CD4-positive, CD25-positive, alpha-beta regulatory T cell (primary cell): ENCODE measurements at places on chromosomes 2 and 18.

GRCh38 chr2:1750270-1750932, 6.1 kb upstream of the PXDN start:
- DNase-seq, result no peak

DNA sequence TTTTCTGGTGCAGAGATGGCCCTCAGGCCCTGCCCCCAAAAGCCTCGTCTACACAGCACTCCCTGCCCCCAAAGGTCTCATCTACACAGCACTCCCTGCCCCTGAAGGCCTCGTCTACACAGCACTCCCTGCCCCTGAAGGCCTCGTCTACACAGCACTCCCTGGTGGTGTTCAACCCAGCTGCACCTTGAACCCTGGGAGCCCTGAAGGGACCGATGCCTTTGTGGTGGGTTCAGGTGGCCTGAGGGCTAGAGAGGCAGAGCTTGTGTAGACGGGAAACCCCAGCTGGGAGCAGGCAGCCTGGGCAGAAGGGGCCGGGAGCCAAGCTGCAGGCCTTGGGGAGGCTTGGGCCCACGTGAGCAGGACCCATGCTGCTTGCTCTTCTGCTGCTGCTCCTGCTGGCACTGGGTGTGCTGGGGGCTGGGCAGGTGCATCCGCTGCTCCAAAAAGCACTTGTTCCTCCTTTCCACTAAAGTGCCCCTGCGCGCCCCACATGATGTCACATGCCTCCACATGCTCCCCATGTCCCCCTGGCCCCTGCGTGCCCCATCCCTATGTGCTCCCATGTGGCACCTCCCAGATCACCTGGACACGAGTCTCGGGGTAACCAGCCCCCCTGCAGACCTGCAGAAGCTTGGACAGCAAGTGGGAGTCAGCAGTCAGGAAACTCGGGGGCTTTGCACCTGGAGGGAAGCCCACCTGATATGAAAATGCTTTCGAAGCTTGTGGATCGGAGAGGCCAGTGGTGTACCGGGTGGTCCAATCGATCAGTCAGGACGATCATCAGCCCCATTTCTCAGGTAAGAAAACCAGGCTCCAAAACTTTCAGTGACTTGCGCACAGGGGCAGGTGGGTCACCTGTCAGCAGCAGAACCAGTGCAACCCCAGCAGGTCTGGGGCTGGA, 94.9 kb upstream of the CTDP1 start:
- DNase-seq, result no peak

- no peak for DNase-seq
Observed at GRCh38 chr18:51617167-51617566, 419.7 kb upstream of the MEX3C start.

DNA sequence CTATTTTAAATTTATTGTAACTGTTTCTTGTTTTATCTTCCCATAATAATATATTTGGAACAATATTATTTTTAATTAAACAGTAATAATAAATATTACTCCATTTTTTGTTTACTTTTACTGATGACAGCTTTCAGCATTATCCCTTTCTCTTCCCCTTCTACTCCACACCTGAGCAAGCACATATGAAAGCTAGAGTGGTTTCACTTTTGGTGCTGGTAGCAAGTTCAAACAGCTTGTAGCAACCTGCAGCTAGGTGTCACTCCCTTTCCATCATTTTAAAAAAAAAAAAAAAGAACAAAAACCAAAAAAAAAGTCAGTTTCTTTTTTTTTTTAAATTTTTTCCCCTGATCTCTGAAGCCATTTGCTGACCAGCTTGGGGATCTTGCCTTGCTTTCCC, 801.8 kb downstream of the CCDC85A start:
- no peak for DNase-seq

DNA sequence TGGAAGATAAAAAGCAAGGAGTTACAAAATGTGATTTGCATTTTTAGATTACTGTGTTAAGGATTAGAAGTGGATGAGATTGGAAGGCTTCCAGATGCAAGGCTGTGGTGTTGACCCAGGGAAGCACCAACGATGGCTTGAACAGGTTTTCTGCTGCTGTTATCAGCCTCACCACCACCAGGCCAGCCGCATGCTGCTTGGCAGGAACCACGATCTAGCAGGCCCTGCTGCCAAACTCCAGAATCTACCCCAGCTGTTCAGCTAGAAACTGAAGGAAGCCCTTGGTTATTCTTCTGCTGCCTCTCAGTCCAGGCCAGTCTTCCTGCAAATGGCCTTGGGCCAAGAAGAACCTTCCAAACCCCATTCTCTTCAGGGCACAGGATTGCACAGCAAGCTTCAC, 133.9 kb downstream of the MTCL1 start:
- DNase-seq, result no peak

DNA sequence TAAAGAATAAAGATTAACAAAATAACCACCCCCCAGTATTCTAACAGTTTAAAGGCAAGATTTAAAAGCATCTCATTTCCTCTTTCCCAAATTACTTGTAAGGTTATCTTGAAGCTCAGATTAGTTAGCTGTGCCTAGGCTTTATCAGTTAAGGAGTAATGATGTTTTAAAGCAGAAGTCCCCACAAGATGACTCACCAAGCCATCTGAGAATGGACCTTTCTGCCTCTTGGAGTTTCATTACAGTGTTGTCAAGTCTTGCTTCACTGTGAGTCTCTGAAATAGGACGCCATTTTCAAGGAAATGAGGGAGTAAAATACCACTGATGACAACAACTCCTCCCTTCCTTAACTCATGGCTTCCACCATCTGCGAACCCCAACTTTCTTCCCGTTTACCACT, 35.9 kb downstream of the ZNF385B start:
- no peak for DNase-seq

GRCh38 chr2:24734741-24735140, 58.5 kb downstream of the PTRHD1 start:
- no peak for DNase-seq

DNA sequence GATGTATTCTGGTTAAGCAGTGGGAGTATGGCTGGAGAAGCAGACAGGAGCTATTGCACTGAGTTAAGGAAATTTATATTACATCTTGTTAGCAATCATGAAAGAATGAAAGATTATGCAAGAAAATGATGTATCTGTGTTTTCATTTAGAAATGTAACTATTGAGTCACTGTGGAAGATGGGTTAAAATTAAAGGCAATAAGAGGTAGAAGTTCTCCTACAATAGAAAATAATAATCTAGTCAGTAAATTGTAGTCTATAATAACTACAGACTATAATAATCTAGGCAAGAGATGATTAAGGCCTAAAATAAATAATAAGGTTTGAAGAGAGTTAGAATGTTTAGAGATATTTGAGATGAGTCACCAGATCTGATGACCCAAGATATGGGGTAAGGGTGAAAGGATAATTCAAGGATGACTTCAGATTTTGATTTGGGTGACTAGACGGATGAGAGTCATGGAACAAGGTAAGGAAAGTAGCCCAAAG, 371.9 kb upstream of the KCNH7 start:
- no peak for DNase-seq

GRCh38 chr2:224925810-224926100, 116.5 kb downstream of the DOCK10 start:
- DNase-seq, result peak; percentile 45

DNA sequence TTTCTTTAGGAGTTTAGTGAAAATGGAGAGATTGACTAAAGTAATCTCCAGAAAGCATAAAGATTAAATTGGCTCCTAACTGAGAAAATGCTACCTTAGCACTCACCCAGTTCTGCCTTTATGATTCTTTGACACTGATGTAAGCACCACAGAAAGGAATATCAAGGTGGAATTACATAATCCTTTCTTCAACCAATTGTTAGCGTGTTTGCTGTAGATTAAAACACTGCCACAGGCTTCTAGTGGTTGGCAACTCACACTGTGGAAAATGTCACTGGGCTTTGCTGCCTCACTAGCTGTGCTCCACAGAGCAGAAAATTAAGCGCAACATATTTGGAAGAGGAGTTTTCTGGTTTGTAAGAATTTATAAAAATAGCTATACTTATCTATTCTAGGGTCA, 104.1 kb downstream of the DLGAP1 start:
- DNase-seq, result no peak

- no peak for DNase-seq
Observed at GRCh38 chr2:45944074-45944473, 292.6 kb downstream of the PRKCE start.

DNA sequence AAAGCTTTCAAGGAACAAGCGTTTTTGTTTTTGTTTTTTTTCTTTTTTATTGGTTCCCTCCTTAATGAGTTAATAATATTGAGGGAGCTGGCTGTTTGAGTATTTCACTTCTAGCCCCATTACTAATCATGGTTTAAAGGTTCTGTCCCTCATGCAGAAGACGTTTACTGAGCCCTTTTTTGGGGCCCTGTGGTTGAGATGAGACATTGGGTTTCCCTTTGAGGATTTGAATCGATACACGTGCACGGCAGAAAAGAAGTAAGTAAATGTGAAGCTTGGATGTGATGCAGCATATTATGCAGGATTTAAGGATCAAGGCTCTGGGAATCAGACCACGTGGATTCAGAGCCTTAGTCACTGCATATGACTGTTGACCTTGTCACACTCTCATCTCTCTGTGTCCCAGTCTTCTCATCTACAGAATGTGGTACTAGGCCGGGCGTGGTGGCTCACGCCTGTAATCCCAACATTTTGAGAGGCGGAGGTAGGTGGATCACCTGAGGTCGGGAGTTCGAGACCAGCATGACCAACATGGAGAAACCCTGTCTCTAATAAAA, 1.0 kb upstream of the CHST10 start:
- no peak for DNase-seq

- DNase-seq, result no peak
Observed at GRCh38 chr2:1521878-1522830, 108.9 kb downstream of the TPO start.

- no peak for DNase-seq
Observed at GRCh38 chr18:3248062-3248657, 559 bp downstream of the MYL12A start.

GRCh38 chr2:174014699-174015070, 49.5 kb upstream of the SP3 start:
- no peak for DNase-seq

DNA sequence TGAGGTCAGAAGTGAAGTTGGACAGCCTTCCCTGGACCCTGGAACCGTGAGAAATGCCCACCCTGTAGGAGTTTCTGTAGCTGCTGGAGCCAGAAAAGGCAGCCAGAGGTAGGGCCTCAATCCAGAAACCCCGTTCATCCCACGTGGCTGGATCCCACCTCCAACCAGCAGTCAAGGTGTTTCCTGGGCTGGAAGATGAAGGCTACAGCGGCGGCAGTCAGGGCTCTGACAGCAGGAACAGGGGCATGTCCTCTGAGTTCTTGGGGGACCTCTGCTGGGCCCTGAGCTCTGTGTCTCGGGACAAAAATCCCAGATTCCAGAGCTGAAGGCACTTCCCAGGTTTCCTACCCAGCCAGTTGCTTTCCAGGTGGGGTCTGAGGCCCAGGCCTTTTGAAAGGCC, 218.2 kb downstream of the KLHL29 start:
- no peak for DNase-seq

DNA sequence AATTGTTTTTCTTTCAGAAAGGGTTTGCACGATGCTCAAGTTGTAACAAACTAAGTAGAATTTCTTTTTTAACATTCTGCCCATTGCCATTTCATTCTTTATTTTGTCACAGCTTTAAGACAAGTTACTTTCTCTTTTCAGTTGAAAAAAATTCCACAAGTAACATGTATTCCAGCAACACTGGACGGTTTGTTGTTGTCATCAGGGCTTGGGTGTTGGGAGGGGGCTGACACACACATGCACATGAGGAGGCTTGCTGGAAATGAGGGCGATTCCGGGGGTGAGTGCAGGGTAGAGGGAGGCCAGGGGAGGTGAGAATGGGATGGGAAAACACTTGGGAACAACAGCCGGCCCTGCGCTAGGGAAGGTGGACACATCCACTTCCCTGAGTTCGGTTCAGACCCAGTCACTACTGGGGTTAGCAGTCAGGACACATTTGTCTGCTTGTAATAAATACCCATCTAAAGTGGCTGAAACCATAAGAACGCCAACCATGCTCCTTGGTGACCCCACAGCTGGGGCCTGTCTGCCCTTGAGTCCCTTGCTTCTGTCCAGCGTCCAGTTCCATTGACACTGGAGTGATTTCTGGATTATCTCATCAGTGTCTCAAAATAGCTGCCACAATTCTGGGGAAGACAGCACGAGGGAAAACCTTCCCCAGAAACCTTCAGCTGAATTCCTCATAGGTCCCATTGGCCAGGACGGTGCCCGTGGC, 141.8 kb upstream of the BCL2L11 start:
- DNase-seq, result no peak

DNA sequence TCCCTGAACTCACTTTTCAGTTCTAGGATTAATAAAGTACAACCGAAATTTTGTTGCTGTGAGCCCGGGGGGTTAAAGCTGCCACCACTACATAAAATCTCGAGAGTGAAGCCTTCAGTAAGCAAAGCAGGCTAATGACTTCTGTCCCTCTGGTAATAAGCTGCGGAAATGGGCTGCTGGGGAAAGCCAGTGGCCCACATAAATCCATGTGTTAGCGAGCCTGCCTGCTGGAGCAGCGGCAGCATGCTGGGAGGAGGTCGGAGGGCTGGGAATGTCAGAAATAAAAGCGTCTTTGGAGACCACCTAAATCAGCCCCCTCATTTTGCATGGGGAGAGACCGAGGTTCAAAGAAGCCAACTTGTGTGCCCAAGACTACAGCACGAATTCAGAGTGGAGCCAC, 371.7 kb downstream of the TNS1 start:
- DNase-seq, result no peak

DNA sequence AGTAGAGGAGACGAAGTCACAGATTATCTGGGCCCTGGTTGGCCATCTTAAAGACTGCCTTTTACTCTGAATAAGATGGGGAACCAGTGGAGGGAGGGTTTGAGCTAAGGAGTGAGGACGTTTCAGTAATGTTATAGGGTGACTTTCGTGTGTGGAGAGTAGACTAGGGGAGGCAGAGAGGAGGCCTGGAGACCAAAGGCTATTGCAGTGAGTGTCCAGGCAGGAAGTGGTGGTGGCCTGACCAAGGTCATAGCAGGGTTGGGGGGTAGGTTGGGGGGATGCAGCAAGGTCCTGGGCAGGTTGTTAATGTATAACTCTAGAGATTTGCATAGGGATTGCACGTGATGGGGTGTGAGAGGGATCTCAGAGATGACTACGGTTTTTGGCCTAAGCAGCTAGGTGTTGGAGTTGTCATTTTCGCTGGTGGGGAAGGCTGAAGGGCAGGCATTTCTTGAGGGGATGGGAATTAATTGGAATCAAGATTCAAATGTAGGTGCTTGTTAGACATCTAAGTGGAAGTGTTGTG, 4.9 kb downstream of the CEP192 start:
- DNase-seq, result no peak

DNA sequence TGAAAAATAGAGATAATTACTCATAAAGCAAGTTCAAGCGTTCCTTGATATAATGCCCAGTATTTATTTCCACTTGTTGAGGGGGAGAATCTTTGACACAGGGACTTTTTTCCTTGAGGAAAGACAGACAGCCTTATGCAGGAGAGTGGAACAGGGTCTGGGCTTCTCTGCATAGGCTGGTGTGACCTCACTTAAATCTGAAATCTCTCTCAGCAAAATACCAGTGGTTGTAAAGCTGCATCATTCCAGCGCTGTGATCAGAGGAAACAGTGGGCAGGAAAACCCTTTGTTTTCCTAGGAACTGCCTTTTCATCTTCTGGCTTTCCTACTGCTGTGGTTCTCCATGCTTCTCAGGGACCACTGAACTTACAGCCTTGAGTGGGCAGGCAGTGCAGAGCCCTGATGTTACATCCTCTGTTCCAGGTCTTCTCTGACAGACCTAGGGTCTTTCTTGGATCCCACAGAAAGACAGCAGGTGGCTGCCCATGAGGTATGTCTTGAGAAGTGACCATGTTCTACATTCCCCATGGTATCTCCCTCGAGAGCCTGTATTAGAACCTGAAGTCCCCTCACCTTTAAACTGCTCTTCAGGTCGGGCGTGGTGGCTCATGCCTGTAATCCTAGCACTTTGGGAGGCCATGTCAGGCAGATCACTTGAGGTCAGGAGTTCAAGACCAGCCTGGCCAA, 17.6 kb upstream of the MAP4K4 start:
- no peak for DNase-seq
